Ascending aorta (tissue), 2 donors: ENCODE measurements at places on chromosomes 5 and 9. TPM values are rescaled to one million over a fixed set of nuclear protein-coding genes. Genes with fewer than 3 reads are reported as not detected.

- DNase-seq = no peak
Measured at GRCh38 chr9:22108581-22109370, 99.7 kb upstream of the CDKN2B start.

DNA sequence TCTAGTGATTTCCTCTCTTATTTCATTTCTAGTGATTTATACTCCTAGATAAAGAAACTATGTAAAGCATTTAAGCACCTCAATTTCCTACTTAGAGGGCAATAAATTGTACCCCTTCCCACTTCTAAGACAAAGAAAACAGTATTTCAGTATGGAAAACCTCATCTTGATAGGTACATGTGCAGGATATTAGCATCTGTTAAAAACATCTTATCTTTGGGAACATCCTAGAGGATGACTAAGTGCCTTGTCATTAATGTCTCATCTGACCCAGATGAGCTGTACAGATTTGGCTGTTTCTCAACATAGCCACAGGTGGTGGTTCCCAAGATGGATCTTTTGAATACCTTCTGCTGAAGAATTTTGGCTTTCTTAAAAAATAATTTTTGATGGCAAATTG lies 5.7 kb downstream of the MEGF10 start:
- no peak for DNase-seq

DNA sequence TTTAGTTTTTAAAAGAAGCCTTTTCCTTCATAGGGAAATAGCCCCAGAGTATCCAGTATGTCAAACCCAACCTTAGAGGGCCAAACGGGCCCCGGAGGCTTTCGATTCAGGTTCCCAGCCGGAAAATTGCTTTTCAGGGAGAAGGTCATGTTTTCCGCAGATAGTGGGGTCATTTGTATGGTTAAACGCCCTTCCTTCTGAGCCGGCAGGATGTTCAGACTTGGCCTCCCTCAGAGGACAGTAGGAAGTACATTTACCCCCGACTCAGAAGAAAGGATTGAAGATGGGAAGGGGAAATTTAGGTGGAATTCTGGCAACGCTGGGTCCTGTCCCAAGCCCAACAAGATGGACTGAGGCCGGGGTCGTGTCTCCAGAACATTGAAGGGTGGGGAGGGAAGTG lies 195.2 kb downstream of the AOPEP start:
- DNase-seq = peak; percentile 67

DNA sequence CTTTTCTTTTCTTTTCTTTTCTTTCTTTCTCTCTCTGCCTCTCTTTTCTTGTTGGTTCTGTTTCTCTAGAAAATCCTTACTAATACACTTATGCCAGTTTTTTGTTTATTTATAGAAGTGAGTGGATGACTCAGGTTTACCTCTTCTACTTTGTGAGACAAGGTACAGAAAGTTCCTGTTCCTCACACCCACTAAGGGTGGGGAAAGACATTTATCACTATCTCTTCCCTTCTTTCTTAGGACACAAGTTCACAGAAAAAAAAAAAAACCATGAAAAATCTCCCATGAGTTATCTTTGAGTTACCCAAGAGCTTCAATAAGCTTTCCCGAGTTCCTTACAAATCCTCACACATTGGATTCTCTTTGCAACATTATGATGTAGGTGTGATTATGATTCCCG lies 60.9 kb upstream of the CD180 start:
- no peak for DNase-seq

DNA sequence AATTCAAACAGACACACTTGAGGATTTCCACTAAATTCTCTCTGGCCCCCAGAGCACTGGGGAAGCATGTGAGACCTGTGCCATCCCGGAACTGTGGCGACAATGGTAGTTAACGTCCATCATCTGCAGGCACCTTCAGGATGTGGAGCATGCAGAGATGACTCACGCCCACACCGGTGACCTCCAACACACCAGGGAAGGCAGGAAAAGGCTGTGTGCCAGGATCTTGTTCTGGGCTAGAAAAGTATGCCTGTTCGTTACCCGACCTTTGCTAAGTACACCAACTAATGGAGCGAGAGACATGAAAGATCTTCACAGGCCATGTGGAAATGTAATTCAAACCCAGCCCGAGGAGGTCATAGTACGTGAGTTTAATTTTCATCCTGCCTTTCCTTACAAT lies 208.8 kb downstream of the MELK start:
- no peak for DNase-seq

DNA sequence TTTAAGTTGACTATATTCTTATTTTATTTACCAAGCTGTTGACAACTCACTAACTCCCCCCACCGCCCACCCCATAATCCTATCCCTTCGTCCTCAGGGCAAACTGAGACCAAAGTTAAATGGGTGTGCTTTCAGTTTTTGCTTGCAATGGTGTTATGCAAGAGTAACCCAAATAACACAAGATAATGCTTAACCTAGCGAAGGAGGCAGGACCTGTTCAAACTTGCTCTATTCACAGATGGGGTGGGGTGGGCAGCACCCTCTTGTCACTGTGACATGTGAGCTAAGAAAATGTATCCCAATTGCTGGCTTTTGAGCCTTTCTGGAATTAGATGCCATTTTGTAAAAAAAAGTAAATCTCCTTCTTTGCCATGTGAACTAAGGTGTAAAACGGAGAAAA lies 40.4 kb downstream of the GLIS3 start:
- DNase-seq = no peak

DNA sequence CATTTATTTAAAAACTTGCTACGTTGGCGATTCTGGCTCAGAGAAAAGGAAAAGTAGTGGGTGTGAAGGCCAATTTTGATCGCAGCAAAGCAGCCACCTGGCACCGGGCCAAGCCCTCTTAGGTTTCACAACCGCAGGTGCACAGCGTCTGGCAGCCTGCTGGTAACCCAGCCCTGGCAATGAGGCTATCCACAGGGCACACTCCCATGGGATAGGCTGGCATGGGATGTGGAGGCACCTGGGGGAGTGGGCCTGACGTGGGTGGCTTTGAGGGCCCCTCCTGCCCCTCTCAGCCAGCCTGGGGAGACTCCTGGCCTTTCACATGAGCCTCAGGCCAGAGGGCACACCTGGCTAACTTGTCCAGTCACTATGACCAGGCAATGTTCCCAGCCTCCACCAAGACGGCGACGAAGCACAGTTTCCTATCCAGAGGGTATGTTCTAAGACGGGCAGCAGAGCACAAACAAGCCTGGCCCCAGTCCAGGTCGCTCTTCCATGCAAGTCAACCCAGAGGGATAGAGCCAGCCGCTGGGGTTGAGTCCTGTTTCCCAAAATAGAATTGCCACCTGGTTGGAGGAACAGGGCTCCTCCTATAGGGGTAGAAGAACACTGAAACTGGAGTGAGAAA lies 19.0 kb downstream of the CMBL start:
- DNase-seq = no peak

DNA sequence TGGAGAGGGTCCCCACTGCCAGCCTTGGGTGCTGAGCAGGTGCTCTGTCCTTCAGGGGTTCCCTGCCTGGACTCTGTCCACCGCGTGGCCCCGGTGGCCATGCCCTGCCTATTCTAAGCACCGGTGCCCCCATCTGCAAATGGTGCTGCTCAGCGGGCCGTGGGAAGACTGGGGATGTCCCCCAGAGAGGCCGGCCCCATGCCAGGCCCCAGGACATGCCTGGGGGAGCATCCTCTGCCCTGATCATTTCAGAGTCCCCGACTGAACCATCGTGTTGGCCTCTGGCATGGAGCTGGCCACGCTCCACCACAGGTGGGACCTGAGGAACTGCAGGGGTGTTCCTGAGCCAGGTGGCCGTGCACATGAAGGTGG lies 64.7 kb downstream of the RXRA start:
- no peak for DNase-seq

GRCh38 chr9:100307080-100307479 lies 45.7 kb downstream of the TEX10 start:
- DNase-seq = no peak

DNA sequence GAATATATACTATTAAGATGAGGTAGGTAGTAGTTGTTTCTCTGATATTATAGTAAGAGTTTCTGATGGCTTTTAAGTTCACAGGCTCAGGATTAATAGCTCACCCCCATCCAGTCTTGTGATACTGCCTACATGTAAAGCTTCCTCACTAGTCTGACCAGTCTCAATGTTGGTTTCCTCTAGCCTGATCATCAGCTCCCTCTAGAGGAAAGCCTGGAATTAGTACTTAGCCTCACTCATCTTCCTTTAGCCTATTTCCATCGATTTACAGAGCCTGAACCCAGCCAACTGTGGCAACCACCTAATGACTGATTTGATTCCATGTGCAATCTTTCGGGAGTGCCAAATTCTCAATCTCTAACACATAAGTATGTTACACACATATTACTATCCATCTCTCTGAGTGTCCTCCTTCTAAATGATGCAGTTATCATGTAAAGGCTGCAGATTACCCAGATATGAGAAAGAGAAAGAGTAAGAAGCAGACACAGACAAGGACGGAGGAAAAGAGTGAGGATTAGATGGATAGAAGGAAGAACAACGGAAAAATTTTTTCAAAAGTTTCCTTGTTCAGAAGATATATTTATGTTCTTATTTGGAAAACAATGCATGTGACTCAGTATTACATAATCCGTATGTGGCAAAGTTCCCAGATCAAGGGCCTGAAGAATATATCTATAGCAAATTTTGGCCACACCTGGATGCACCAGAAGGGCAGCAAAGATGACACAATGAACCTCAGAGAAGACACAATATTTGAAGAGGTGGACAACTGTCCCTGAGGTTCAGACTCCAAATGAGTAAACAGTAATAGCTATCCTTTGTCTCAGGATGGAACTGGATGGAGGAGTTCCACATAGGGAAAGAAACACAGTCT lies 333.7 kb downstream of the ELAVL2 start:
- no peak for DNase-seq

- DNase-seq = no peak
Measured at GRCh38 chr5:126168785-126169184, 254.4 kb upstream of the GRAMD2B start.

- no peak for DNase-seq
Measured at GRCh38 chr9:37618817-37619216, 26.4 kb upstream of the TOMM5 start.

DNA sequence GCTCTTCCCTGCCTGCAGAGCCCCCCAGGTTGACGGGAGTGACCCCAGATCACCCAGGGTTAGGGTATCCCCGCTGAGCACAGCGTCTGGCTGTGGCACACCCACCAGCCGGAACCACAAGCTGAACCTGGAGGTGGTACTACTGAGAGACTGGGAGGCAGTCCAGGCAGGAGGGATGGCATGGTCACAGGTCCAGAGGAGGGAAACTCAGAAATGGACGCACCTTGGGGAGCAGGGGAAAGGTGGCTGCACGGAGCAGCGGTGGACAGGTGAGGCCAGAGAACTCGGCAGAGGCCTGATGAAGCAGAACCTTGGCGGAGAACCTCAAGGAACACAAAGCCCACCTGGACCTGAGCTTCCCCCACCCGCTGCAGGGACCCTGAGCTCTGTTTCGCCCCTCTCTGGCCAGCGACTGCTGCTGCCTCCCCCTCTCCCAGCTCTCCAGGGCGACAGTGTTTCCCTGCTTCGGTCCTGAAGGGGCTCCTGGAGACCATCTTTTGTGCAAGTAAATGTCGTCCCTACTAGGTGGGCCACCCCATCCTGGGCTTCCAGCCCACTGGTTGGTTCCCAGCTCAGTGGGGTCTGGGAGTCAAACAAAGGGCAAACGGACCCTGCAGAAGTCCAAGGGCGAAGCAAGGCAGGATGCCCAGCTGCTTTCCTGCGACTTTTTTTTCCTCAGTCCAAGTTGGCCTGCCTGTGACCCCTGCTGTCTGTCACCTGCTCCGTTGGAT lies 845 bp downstream of the ADGRD2 start:
- no peak for DNase-seq

- DNase-seq = no peak
Measured at GRCh38 chr9:69627281-69627680, 44.9 kb downstream of the APBA1 start.

GRCh38 chr5:33827018-33827707 lies 64.6 kb downstream of the ADAMTS12 start:
- DNase-seq = no peak

- DNase-seq = peak; percentile 4
Measured at GRCh38 chr5:171424726-171425125, 5.3 kb downstream of the FGF18 start.

GRCh38 chr9:32533816-32534215 lies 7.8 kb upstream of the RIGI start:
- no peak for DNase-seq

DNA sequence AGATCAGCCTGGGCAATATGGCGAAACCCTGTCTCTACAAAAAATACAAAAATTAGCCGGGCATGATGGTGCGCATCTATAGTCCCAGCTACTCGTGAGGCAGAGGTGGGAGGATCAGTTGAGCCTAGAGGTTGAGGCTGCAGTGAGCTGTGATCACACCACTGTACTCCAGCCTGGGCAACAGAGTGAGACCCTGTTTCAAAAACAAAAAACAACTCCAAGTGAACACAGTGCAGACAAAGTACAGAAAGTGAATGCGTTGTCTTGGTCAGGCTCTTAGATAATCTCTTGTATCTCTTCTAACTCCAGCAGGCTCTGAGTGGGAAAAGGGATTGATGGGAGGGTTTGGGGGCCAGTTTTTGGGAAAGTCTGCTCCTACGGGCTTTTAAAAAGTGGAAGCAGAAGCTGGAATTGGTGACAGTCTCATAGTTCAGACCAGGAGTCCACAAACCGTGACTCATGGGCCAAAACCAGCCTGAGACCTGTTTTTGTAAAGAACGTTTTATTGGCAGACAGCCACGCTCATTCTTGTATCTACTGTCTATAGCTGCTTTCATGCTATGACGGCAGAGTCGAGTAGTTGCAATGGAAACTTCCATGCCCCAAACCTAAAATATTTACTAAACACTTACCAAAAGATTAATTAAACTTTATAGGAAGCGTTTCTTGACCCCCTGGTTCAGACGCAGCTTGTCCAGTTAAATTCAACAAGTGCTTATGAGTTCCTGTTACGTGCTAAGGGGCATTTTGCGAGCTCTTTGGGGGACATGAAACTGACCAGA lies 32.9 kb downstream of the NDST1 start:
- DNase-seq = peak; percentile 92

DNA sequence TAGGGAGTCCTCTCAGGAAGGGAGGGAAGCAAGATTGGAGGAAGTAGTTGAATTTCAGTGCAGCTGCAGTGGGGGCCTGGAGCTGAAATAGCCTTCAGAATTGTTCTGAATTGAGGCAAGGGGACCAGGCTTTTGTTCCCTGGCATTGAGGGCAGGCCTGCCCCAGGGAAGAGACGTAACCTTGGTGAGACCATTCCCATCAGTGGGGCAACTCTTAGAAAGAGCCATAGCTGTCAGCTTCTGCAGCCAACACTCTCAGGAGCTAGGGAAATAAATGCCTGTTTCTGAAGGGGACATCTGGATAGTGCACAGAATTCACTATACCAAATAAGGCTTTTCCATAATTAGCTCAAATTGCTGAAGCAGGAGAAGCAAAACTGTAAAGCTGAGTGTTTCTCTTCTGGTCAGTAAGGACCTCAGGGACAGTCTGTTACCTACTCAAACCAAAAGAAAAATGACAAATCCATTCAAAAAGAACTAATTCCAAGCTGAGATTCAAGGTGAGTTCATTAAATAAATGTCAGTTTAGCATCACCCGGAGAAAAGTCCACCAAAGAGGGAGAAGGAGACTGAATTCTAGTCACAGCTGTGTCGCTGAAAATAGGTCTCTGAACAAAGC lies 44.0 kb downstream of the LYRM7 start:
- no peak for DNase-seq

GRCh38 chr5:91101600-91102379 lies 281.3 kb downstream of the ARRDC3 start:
- no peak for DNase-seq

The SLC4A9 gene
- total RNA-seq = not detected

The CRHBP gene
- total RNA-seq = 0.32 TPM

The NME5 gene
- not detected for total RNA-seq

The SPATA31D3 gene
- not detected for total RNA-seq

The SLC6A19 gene
- total RNA-seq = not detected

The SHB gene
- 77.8 TPM for total RNA-seq

The PLPP6 gene
- total RNA-seq = 19.2 TPM

The ANKRD34B gene
- not detected for total RNA-seq

The KLF4 gene
- total RNA-seq = 444 TPM

The SPATA31C1 gene
- total RNA-seq = not detected

The MRPS30 gene
- 39.9 TPM for total RNA-seq
